ENCODE measurements at places on chromosomes 3 and 15. TPM values are rescaled to one million over a fixed set of nuclear protein-coding genes. Genes with fewer than 3 reads are reported as not detected.

Gene GUCA1C
- total RNA-seq = not detected

DNA sequence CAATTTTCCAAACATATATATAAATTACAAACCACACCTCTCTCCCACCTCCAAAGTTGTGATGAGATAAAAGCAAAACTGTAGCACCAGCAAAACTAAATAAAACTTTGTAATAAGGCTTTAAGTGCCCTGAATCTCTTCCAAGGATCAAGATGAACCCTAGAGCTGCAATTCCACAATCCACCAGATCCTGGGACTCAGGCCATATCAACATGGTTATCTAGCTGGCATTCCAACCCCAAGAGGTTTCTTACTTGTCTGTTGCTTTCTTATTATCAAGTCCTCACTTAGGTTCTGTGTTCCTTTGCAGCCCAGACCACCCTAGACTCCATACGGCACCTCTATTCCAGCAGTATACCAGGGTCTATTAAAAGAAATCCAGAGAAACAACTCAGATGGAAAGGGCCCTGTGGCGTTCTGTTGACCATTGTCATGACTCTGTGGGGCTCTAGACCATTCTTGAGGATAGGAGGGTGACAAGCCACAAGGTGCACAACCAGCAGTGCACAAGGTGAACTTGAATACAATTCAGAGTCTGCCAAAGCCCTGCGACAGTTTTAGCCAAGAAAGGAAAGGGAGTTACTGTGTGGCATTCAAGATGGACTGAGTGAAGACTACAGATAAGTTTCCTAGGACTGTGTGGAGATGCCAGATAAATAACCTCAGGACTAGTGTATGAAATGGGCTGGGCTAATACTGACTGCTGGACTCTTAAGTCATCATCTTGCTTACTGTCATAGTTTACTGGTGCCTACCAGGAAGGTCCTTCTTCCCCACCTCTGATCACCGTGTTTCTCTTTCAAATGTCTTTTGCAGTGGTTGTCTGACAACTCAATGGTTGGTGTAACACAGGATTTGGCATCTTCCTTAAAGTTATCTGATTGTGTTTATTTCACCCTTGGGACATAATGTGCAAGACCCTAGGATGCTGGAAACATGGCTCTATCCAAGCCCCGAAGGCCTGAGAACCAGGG is 27.2 kb downstream of the ACKR2 start:
- DNase-seq = no peak

DNA sequence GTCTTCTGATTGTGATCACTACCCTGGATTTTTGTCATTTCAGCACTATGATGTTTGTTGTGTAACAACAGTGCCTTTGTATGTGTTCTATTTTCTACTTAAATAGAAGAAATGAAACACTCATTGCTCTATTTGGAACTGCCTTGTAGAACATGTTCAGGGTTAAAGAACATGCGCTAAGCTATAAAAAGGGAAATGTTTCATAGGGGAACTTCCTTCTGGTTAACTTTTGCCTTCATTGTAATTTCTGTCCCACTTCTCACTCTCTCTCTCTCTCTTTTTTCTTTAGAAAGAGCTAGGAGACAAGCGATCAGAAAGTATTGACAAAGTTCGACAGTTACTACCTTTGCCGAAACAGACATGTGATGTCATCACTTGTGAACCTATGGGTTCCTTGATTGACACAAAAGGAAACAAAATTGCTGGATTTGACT is at the start of gene P2RY12:
Gene P2RY12, minus strand, starts transcription at position 13 of the 434 bp plus-strand sequence. CDS start 45,908 bp downstream, outside the sequence.
- DNase-seq = no peak

GRCh38 chr3:158352551-158352950 is 218.4 kb upstream of the MLF1 start:
- DNase-seq = no peak

Gene DPPA4
- total RNA-seq = 7.2 TPM

Gene GABRB3
- 3.3 TPM for total RNA-seq

DNA sequence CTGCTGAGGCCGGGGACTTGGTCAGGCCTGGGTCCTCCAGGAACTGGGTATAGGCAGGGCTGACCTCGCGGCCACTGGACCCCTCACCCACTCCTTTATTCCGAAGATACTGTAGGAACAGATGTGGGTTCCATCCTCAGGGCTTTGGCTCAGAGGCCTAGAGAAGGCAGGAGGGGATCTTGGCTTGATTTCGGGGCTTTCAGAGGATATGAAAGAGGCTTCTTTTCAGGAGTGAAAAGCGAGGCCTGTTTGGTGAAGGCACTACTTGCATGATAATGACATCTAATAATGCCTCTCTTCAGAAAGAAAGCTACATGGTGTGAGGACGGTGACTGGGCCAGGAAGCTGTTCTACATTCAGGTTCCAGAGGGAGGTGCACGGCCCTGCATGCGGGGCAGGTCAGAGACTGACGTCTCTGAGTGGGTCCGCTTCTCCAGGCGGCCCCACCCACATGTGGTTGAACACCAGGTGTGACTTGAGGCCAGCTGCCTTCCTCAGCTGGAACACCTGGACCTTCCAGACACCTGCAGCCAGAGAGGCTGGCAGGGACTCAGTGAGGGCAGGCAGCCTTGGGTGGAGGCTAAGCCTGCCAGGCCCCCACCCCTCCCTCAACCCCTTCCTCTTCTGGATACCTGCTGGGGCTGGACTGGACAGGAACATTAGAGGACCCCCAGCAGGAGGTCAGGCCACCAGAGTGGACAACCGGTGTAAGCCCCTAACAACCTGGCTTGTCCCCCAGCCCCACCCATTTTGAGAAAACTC is 31.1 kb upstream of the HHATL start:
- no peak for DNase-seq

Gene KCNAB1
- 2.6 TPM for total RNA-seq

DNA sequence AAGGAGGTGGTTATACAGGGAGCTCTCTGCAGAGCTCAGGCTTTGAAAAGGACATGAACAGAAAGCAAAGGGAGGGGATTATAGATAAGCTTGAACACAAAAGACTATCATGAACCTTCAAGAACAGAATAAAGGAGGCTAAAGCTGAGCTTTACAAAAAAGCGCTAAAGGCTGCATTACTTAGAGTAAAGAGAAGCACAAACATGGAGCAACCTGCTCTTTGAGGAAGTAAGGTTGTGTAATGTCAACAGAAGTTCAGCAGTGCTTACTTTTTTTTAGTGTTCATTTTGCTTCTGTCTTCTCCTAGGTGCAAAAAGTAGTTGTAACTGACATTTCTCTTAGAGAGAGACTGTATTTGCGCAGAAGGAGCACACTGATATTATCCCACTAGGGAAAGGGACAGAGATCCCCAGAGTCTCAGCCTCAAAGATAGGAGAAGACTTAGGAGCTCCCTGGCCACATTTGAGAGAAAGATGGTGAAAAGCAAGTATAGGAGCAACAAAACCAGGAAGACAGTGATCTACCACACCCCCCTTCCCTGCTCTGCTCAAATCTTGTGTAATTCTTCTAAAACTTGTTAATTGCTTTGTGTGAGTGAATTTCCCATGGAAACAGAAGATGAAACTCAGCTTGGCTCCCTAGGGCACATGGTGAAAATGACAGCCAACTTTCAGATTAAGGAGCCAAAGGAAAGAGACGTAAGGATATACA is 54.7 kb downstream of the QTRT2 start:
- no peak for DNase-seq

Gene C3orf85
- not detected for total RNA-seq

- no peak for DNase-seq
Observed at GRCh38 chr3:58627570-58627885, 39.0 kb downstream of the FAM3D start.

DNA sequence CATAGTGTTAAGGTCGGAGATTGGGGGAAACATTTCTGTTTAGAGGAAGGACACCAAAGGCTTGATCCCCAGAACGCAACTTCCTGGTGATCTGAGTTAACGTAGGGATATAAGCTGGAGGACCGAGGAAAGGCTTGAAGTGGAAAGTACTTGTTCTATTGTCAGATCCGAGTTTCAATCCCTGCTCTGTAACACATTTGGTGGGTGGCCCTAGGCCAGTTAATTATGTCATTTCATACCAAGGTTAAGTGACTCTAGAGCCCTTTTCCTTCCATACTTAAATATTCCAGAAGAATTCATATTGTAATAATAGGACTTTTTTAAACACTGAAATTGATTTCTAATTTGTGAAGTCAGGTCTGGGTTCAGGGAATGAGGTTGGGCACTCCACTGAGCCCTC is 80.9 kb downstream of the RPLP1 start:
- no peak for DNase-seq

Data from Daoy (cell line).